NCI-H1436 treated with DMSO at 0.1 percent for 48 hours (cell line): ENCODE measurements at places on chromosomes 1 and 21.
A peak's percentile ranks its signal among the peaks of the same experiment; 100 is the strongest.

- no peak for DNase-seq
Measured at GRCh38 chr1:212858461-212859265, 588 bp downstream of the FLVCR1 start.

GRCh38 chr1:38489844-38490270, 369.7 kb downstream of the RRAGC start:
- DNase-seq: no peak

DNA sequence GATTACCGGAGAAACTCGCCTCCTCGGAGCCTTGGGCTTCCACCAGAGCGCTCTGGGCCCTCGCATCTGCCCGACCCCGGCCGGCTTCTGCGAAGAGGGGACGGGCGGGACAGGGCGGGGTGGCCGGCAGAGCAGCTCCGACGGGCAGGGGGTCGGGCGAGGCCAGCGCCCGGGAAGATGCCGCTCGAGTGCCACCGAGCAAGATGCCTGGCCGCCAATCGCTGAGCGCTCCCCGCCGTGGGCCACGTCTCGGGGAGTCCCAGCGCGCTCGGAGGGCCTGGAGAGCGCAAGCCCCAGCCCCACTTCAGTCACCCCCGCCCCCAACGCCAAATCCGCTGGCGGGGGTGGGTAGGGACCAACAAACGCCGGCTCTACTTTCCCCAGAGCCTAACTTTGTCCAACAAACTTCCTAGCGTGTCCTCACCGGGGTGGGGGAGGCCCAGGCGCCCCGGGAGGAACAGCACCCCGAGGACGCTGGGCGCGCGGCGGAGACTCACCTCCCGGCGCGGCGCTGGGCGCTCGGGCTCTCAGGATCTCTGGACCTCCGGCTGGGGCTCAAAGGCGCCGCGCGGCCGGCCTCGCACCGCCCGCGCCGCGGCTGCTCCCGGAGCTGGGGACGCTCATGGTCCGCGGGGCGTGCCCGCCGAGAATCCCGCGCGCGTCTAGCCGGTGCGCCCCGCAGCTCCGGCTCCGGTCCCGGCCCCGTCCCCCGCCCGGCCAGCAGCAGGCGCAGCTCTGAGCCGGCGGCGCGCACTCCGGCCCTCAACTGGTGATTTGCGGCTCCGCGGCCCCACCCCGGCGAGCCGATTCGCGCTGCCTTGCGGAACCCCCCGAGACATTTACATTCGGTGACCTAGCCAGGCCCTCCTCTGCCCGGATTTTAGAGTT, at the start of gene BCAR3:
BCAR3 (minus strand) TSS at position 737 of the 888 bp plus-strand sequence. CDS start 6,907 bp downstream, outside the sequence.
- DNase-seq: no peak

- DNase-seq: no peak
Measured at GRCh38 chr1:15218287-15219279, 28.4 kb upstream of the FHAD1 start.

DNA sequence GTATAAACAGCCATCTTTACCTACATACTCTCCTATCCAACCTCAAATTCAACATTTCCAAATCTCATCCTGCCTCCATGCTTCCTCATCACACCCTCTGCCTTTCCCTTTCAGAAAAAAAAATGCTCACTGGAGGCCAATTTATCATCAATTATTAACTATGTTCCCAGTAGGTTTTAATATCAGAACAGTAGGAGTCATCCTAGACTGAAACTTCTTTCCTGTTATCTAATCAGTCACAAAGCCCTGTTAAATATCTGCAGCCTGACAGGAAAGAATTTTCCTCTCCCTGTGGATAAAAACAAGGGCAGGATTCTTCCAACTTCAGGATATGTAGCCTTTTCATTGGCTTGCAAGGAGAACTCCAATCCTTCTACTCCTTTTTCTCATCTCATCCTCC, 28.4 kb downstream of the EGLN1 start:
- DNase-seq: no peak

DNA sequence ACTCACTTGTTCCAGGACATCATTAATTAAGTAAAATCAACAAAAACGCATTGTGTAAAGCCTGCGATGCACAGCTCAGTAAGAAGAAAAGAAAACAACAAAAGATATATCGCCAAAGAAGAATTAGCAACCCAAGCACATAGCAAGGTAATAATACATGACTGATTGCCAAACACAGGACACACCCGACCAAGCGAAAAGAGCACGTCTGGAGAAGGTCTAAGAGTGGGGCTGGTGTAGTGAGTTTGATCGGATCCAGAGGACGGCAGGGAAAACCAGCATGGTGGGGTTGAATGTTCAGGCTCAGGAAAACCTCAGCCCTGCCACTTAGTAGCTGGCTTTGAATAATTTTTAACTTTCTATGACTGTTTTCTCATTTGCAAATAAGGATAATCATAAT, 69.8 kb downstream of the JAK1 start:
- no peak for DNase-seq

DNA sequence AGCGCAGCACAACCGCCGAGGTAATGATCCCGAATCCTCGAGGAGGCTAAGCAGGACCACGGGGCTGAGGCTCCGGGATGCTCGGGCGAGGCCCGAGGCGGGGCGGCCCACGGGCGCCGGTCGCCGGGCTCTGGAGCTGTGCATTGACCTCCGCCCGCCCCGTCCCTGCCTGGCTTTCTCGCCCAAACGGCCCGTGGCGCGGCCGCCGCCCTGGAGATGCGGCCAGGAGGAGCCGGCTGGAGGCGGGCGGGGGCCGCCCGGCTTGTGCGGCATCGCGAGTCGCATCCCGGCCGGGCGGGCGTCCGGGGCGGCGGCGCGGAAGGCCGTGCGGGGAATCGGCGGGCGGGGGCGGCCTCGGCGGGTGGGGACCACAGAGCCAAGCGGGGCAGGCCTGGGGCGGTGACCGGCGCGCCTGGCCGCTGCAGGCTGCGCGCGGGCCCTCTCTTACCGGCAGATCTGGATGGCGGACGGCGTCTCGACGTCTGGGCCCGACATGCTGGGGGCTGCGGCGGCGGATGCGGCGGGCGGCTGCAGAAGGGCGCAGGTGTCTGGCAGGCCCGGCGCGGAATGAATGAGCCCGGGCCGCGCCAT, 663 bp downstream of the ACOT7 start:
- DNase-seq: no peak

- DNase-seq: no peak
Measured at GRCh38 chr1:47230692-47231300, 1.2 kb downstream of the TAL1 start.

DNA sequence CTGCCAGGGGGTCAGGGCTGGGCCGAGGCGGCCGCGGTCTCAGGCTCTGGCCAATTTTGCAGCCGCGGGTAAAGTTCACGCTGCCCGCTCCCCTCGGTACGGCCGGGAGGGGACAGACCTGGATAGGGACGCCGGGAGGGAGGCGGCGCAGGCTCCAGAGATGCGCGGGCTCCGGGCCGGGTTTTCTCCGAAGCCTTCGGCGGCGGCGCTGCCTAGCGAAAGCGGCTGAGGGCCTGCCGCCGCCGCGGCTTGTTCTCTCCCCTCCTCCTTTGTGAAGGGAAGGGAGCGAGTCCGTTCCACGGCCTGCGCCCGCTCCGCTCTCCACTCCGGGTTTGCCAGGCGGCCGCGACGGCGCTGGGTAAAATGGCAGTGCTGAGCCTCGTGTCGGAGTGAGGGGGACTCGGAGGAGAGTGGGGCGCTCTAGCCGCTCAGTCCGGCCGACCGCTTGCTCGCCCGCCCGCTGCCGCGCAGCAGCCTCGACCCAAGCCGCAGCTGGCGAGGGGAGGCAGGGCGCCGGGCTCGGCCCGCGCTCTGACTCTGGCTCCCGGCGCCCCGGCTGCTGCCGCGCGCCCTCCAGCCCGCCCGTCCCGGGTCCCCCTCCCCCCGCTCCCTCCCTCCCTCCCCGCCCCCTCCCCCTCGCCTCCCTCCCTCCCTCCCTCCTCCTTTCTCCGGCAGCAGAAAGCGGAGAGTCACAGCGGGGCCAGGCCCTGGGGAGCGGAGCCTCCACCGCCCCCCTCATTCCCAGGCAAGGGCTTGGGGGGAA, at the start of gene ARID1A:
ARID1A (plus strand) TSS at position 660 of the 763 bp plus-strand sequence. CDS start 389 bp downstream, outside the sequence.
- peak; percentile 72 for DNase-seq

DNA sequence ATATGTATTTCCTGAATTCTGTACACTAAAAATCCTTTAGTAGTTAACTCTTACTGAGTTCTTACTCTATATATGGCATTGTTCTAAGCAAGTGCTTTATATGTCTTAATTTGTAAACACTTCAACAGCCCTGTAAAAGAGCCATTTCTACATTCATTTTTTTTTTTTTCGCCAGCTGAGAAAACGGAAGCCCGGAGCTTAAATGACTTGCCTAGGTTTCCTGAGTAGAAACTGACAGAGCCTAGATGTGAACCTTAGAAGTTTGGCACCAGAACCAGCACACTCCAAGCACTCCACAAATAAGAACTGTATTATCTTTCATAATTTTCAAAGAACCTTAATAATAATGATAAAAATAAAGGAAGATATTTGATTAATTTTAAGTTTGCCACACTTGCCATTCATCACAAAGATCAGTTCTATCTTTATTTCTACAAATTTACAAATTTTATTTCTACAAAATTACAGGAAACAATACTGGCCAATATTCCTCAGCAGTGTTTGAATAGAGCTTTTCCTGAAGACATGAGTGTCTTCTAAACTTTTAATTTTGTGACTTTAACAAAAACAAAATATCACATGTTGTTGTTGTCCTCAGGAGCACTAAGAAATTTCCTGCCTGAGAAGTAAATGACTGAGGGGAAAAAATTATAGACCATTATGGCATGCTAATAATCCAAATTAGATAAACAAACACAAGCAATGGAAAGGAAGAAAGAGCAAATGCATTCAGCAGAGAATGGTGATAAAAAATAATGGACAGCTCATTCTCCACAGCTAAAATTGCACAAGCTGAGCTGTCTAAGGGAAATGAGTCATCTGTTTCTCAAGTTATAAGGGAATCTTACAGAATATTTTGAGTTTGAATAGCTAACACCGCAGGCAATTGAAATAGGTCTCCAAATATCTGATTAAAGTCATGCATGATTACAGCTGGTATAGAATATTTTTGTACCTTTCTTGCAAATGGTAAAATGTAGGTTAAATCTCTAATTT, 71.2 kb downstream of the DPYD start:
- peak; percentile 73 for DNase-seq

- DNase-seq: no peak
Measured at GRCh38 chr1:86150553-86151055, 6.0 kb downstream of the COL24A1 start.

DNA sequence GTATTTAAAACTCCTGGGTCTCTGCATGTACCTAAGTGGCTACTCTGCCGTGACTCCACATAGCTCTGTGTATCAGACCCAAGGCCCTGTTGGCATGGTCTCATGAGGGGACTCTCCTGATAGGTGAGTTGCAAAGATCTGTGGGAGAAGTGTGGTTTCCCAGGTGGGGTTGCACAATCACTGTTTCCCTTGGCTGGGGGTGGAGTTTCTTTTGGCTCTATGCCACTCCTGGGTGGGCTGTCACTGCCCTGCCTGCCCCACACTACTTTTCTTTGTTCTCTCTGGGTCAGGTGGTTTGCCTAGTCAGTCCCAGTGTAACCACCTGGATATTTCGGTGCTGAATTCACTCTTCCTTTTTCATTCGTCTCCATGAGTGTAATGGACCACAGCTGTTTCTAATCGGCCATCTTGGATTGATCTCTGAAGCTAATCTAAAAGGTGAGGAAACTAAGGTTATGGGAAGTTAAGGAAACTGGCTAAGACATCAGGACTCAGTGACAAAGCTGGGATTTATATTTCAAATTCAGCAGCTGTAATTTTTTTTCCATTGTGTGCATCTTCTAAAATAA, 97.1 kb upstream of the CACYBP start:
- no peak for DNase-seq

GRCh38 chr1:11787251-11787803, 18.4 kb downstream of the MTHFR start:
- no peak for DNase-seq

DNA sequence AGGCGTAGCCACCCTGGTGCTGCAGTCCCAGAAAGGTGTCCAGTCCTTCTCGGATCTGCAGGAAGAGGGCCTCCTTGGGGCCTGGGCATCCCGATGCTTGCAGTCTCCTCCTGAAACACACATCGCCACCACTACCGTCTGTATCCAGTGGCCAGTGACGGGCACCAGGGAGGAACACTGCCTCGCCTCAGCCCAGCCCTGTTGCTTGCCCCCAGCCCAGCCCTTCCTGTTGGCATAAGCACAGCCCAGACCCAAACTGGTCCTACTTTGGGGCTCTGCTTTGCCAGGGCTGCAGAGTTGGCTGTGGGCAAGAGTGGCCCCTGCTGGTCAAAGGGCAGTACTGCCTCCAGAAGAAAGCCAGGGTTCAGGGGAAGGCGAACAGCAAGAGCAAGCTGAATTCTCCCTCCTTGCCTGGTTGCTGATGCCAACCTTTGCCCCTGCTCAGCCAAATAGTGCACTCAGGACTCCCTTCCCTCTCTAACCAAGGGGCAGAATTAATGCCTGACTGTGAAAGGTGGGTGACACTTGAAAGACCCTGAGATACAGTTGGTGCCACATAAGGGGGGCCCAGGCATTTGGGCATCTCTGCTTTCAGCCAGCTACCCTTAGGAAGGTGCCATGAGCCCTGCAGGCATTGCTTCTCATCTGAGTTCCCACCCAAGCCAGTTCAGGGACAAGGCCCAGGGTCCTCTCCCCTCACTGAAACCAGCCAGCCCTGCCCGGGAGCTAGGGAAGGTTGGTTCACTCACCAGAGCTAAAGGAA, 11.1 kb upstream of the ARHGEF2 start:
- no peak for DNase-seq

GRCh38 chr1:109821831-109822745, 58.4 kb upstream of the EPS8L3 start:
- no peak for DNase-seq

GRCh38 chr1:216015116-216015515, 408.1 kb downstream of the USH2A start:
- DNase-seq: no peak

GRCh38 chr1:175984813-175985212, 222.3 kb downstream of the COP1 start:
- no peak for DNase-seq

DNA sequence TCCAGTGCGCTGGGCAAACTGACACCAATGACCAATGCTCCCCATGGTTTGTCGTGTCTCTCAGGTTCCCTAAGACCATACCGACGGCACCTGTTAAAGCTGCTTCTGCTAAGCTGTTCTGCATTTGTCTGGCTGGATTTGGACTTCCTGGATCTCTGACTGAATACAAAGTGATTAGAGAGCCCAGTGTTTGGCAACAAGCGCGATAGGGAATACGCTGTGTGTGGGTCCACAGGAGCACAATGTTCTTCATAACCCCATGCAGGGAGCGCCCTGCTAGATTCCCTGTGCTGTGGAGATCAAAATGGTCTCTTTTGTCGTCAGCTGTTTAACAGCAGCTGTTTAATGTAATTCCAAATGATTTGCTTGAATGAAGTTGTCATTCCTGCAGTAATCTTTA, 26.0 kb upstream of the ESRRG start:
- no peak for DNase-seq

- DNase-seq: no peak
Measured at GRCh38 chr1:10347109-10347508, 51.8 kb upstream of the PGD start.
